ENCODE measurements at places on chromosomes 1 and 21.
A peak's percentile ranks its signal among the peaks of the same experiment; 100 is the strongest.

DNA sequence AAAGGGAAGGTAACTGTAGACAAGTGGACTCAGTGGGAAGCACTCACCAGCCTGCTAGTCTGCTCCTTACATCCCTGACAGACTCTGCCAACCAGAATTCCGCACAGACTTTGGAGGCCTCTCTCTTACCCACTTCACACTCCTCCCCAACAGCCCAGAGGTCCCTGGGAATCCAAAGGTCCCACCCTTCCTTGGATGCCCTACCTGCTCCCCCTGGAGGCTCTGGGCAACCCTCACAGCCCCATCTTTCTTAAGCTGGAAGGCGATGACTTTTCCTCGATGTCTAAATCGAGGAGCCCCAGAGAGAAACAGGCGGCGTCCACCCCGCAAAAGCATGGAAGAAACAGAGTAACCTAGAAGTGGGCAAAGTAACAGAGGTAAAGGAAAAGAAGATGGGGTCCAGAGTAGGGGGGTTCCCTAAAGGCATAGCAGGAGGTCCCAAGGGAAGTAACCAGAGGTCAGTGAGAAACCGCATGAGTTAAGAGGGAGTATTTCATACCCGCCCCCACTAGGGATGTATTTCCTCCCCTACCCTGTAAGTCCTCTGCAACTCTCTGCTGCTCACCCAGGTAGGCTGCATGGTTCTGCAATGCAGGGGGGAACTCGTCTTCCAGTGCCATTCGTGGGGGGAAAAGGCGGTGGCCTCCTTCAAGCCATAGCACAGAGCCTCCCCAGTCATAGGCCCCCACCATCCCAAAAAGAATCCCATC lies 8.4 kb downstream of the ITGA10 start:
- DNase-seq, result no peak

GRCh38 chr21:16419188-16419921 lies 689.6 kb downstream of the USP25 start:
- DNase-seq, result peak; percentile 97

DNA sequence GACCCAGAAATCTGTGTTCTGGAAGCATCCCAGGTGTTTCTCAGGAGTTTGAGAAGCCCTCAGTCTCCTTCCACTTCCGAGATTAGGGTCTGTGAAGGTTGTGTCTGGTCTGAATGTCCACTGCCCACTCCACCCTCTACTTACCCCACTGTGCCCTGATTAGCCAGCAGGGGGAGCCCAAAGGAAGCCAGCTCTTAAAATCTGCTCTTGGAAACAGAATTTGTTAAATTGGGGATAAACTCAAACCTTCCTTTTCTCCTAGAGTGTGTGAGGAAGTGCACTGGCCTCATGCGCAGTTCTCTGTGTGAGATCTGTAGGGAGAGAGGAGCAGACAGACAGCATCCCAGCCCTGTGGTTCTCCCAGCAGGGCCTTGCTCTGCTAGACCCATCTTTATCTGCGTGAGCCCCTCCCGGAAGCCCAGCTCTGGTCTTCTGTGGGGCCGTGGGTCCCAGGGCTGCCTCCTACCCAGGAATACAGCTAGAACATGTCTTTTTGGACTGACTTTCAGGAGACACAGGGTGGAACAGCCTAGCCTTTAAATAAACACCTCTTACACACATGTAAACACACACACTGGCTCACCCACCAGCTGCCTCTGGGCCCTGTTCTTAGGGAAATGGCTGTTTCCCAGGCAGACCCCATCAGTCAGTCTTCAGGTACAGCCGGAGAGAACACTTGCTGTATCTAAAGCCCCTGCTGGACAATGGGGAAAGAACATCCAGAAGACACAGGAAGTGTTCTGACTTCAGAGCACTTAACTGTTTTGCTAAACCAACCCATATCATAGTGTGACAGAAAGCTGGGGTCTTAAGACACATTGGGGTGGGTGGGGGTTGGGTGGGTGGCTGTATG lies 52.2 kb downstream of the SMYD2 start:
- peak; percentile 64 for DNase-seq

DNA sequence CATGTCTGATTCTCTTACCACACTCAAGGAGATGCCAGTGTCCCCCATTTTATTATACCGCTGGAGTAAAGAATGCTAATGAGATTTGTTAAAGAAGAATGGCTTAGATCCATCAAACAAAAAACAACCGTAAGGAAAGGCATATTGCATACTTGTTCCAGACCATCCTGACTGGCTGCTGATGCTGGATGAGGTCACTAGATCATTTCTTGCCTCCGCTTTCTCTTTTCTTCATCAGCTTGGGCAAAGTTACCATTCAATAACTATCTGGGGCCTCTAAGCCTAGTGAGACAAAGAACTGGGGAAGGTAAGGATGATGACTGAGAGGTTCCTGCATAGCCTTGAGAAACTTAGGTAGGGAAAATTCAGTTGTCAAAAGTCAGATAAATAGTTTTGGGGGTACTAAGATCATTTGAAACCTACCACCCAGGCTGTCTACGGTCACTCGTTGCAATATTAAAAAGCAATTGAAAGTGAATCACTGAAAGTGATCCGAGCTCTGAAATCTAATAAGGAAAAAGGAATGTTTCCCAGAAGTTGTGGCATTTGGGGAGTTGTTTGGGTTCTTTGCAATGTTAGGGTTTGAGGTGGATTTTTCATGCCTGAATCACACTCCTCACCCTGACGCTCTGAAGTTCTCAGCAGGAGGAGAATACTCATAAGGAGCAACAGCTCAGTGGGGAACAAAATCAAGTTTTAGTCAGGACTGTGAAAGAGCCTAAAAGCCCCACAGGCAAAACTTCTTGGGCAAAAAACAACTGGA lies 176.8 kb downstream of the HHIPL2 start:
- no peak for DNase-seq

DNA sequence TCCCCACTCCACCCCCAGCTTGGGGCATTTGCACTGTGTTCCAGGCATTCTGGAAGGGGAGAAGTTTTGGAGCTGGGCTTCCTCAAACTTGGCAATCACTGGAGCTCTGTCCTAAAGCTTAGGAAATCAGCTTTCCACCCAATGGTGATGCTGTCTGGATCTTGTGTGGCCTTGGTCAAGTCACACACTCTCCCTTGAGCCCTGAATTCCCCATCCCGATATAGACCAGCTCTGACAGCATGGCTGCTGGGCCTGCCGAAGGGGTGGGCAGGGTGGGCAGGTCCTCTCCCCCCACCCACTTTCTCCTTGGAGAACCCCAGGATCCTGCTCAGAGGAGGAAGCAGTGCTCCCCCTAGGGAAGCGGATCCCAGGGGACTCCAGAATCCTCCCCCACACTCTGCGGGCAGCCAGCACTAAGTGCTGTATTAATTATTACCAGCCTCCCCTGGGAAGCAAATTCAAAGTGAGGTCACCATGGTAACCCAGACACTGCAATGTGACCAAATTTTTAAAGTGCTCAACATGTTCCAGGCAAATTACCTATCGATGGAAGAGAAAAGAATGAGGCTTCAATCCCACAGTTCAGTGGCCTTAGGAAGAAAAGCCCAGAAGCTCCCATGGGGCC lies 21.3 kb upstream of the LDLRAP1 start:
- DNase-seq, result peak; percentile 76
